GM12864 (cell line): ENCODE measurements at places on chromosomes 13 and 19.

- DNase-seq: no peak
Observed at GRCh38 chr13:66689037-66689619, 541.0 kb downstream of the PCDH9 start.

- DNase-seq: no peak
Observed at GRCh38 chr19:49658566-49659442, 6.9 kb downstream of the IRF3 start.

- no peak for DNase-seq
Observed at GRCh38 chr13:30905932-30906383, at the start of gene MEDAG. TSS of gene MEDAG (plus strand) at chr13:30906271. CDS start at chr13:30906516, 245 bp downstream.

GRCh38 chr13:39047560-39047959, 9.3 kb downstream of the NHLRC3 start:
- DNase-seq: no peak

- no peak for DNase-seq
Observed at GRCh38 chr19:1136621-1137317, 33.0 kb downstream of the GPX4 start.

DNA sequence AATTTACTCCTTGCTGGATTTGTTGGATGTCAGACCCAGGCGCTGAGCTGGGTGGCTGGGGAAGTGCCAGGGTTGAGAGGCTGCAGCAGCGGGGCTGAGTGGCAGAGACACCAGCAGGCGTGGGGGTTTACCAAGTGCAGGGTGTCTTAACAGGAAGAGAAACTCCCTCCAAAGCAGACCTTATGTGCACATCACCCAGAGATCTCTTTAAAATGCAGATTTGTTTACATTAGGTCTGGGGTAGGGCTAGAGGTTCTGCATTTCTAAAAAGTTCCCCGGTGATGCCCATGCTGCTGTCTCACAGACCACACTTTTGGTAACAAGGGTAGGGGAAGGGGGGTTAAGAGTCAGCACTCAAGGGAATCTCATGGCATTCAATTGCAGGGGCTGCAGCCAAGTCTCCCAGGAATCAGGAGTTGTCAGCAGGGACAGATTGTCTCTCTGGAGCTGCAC, 80.7 kb upstream of the OLFM4 start:
- DNase-seq: no peak

DNA sequence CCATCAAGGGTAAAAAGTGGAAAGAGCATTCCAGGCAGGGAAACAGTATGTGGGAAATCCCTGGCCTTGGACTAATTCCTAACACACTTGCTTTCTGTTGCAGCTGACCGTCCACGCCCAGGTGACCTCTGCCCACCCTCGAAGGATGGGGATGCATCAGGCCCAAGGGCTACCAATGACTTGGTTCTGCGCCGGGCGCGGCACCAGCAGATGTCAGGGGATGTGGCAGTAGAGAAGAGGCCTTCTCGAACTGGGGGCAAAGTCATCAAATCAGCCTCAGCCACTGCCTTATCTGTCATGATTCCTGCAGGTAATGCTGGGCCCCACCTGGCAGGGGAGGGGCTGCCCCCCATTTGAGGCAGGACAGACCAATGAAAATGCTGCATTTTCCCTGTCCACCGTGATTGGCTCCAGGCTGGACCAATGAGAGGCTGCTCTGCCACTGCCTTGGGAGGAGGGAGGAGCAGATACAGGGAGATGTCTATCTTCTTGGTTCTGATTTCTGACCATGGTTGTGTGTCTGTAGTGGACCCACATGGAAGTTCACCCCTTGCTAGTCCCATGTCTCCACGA, 12.6 kb downstream of the DNASE2 start:
- no peak for DNase-seq

- DNase-seq: no peak
Observed at GRCh38 chr19:15701757-15702533, 25.9 kb upstream of the OR10H2 start.

DNA sequence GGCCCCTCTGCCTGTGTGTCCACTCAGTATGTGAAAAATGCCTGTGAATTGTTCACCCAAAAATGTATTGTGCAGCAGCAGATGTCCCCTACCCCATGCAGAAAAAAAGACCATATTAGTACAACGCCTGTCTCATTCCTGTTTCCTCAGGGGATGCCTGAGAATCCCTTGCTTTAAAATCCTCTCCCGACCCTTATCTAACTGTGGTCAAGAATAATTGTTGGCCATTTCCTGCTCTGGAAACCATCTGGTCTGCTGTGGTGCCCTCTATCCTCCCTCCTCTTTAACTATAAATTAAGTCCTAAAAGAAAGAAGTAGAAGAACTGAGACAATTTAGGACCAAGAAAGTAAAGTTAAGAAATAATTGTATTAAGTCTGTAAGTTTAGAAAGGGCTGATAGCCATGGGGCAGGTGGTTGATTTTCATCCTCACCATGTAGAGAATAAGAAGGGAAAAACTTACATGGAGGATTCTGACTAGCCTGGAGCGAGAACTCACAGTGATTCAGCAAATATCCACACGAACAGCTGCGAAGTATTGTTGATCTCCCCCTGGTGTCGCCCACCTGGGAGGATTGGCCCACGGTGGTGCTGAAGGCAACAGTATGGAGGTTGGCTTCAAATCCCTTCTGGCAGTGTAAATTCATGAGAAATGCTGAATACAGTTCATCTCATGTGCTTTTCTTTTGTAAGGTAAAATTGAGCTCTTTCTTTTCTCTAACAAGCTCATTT, 85.6 kb downstream of the COL4A2 start:
- no peak for DNase-seq

DNA sequence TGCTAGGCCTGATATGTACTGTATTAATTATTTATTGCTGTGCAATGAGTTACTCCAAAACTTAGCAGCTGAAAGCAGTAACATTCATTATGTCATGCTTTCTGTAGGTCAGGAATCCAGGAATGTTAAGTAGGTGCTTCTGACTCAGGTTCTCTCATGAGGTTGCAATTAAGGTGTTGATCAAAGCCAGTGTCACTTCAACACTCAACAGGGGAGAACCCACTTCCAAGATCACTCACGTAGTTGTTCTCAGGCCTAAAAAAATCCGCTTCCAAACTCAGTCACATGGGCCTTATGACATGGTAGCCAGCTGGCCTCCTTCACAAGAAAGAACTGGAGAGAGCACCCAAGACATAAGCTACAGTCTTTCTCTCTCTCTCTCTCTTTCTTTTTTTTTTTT, 211.1 kb upstream of the NBEA start:
- DNase-seq: no peak

- DNase-seq: no peak
Observed at GRCh38 chr13:29524176-29524575, 71.3 kb downstream of the SLC7A1 start.

DNA sequence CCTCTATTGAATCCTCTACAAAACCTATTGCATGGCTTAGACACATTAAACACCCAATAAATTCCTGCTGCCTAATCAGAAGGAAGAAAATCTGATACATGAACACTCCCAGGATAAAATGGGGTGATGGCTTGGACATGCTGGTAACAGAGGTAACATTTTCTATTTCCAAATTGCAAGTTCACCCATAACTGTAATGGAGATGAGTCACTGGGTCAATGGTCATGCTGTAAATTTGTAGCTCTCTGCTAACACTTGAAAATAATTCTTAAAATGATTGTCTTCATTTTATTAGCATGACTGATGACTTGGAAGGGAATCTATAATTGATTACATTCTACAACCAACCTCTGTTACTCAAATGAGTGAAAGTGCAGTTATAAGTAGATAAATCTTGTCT, 434.1 kb downstream of the FGF14 start:
- no peak for DNase-seq

GRCh38 chr13:75225288-75226032, 256.5 kb downstream of the TBC1D4 start:
- DNase-seq: no peak

- no peak for DNase-seq
Observed at GRCh38 chr13:77919246-77919920, 752 bp upstream of the EDNRB start.

DNA sequence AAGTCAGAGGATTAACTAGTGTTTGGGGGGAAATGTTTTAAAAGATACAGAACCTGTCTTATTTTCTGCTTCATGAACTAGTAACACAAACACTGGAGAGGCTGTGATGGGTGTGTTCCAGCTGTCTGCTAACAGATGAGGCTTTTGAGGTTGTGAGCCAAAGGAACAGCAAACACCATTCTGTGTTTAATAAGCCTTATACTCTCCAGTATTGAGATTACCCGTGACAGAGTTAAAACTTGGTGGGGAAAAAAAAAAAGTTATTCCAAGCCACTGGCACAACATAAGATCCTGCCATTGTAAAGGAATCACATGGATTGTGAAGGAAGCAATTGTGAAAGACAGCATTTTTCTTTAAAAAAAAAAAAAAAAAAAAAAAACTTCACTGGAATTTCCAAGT, 48.4 kb downstream of the KCTD12 start:
- DNase-seq: no peak

- DNase-seq: no peak
Observed at GRCh38 chr13:19818223-19818842, 35.6 kb upstream of the PSPC1 start.

GRCh38 chr13:39186205-39186875, 148.1 kb downstream of the NHLRC3 start:
- no peak for DNase-seq

DNA sequence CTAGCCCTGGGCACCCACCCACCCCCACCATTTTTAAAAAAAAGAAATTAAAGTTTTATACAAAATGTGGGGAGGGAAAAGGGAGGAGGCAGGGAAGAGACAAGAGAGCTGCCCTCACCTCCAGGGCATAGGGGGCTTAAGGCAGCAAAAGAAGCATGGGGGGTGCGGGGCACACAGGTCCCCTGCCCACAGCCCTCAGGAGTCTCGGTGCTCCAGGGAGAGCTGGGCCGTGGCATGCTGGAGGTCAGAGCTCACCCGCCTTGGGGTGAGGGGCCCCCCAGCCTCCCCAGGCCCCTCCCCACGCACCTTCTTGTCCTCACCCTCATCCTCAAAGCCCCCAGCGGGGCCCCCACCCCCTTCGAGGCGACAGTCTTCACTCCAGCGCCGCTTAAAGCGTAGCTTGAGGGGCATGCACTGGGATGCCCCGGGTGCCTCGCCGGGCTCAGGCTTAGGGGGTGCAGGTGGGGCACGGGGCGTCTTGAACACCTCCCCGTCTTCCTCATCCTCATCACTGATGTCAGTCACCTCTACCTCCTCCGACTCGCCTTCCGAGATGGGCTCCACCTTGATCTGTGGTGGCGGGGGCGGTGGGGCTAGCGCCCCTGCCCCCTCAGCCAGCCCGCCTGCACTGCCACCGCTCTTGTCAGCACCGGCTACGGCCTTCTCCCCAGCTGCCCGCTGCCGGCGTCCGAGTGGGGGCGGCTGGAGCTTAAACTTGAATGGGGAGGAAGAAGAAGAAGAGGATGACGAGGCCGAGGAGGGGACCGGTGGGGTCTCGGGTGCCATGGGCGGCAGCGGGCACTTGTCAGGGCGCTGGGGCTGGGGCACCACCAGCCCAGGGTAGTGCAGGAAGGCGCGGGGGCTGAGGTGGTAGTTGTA, 6.1 kb upstream of the GSK3A start:
- no peak for DNase-seq

DNA sequence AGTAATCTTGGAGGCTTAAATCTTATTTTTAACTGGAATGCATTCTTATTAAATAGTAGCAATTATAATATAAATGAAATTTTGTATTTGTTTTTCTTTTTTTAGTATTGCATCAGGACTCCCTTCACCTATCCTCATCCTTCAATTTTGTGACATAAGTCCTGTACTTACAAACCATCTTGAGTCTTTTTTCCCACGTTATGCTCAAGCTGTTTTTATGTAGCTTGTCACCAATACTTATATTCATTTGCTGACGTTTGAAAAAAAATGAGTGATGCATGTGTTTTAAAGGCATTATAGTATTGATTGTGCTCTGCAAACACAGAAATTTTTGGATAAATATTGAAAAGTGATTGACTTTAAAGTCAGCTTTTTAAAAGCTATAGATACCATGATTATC, 888 bp downstream of the GPR18 start:
- no peak for DNase-seq

- DNase-seq: no peak
Observed at GRCh38 chr19:18928018-18928805, 8.7 kb downstream of the DDX49 start.

DNA sequence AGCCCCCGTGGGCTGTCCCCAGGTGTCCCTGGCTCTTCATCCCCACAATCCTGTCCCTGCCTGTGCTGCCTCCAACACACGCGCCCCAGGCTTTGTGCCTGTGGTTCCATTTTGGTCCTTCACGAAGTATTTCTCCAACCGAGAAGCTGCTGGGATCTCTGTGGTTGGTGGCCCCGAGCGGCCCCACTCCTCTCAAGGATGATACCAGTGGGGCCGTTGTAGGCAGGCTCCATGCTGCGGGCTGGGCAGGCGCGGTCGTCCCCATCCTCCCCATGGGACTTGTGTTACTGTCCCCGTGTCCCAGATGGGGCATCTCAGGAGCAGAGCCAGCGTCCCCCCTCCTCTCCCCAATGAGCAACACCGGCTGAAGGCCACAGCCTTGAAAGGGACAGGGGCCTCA, 3.7 kb upstream of the ZNF554 start:
- no peak for DNase-seq

GRCh38 chr19:6021878-6022569, 44.1 kb upstream of the RANBP3 start:
- peak; percentile 27 for DNase-seq

DNA sequence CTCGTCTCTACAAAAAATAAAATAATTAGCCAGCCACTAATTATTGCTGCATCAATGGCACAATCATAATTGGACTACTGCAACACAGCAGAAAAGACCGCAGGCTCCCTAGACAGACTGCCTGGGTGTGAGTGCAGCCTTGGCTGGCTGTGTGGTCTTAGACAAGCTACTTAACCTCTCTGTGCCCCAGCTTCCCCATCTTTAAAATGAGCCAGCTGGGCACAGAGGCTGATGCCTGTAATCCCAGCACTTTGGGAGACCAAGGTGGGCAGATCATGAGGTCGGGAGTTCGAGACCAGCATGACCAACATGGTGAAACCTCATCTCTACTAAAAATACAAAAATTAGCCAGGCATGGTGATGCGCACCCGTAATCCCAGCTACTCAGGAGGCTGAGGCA, 19.0 kb downstream of the TEX101 start:
- DNase-seq: no peak

DNA sequence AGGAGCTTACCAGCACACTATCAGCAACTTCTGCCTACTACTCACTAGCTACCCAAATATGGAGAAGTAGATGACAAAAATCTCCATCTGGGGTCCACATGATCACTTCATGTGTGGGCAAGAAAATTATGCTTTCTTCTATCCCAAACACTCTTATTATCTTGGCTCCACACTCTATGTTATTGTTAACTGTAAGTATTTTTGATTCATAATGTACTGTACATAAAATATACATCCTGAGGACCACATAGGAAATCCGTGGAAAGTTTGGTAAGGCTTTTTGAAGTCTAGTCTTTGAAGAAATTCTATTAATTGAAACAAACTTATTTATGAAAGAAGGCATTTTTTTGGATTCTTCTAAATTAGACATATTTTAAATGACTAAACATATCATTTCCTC, 378.8 kb downstream of the DACH1 start:
- no peak for DNase-seq

DNA sequence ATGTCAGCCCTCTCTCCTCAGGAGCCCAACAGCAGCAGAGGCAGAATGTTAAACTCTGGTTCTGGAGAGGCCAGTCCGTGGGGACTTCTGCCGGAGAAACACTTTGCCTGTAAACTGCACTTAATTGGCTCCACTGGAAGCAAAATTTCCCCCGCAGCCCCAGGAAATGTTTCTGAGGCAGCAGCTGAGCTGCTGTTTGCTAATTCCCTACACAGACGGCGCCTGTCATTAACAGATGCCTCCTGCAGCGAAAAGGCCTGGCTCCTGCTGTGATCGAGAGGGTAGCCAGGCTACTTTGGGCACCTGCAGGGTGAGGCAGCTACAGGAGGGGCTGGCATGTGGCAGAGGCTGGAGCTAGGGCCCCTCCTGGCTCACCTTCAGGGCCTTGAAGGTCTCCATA, 5.2 kb upstream of the TM6SF2 start:
- no peak for DNase-seq
